ENCODE measurements at places on chromosomes 6 and 20.

DNA sequence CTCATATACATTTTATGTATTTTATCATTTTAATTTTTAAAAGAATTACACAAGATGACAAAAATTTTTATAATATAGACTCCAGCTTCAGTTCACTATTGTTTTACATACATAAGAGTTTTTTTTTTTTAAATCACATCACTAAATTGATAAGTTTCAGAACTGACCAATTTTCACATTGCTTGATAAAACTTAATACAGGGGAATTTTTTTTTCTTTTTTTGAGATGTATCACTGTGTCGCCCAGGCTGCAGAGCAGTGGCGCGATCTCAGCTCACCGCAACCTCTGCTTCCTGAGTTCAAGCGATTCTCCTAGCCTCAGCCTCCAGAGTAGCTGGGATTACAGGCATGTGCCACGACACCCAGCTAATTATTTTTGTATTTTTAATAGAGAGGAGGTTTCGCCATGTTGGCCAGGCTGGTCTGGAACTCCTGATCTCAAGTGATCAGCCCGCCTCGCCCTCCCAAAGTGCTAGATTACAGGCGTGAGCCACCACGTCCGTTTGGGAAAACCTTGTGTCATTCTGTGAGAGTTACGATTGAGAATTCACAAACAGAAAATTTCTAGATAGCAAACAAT, 36.6 kb upstream of the BTN3A2 start:
- peak overlapping the region; percentile 98 for H3K4me3 ChIP-seq
- peak; percentile 67 for DNase-seq
- H3K27me3 ChIP-seq = peaks cover 30% of the 10 kb centered on the region
- H3K36me3 ChIP-seq = no peaks in the 10 kb centered on the region
- no peaks in the 10 kb centered on the region for H3K4me1 ChIP-seq

DNA sequence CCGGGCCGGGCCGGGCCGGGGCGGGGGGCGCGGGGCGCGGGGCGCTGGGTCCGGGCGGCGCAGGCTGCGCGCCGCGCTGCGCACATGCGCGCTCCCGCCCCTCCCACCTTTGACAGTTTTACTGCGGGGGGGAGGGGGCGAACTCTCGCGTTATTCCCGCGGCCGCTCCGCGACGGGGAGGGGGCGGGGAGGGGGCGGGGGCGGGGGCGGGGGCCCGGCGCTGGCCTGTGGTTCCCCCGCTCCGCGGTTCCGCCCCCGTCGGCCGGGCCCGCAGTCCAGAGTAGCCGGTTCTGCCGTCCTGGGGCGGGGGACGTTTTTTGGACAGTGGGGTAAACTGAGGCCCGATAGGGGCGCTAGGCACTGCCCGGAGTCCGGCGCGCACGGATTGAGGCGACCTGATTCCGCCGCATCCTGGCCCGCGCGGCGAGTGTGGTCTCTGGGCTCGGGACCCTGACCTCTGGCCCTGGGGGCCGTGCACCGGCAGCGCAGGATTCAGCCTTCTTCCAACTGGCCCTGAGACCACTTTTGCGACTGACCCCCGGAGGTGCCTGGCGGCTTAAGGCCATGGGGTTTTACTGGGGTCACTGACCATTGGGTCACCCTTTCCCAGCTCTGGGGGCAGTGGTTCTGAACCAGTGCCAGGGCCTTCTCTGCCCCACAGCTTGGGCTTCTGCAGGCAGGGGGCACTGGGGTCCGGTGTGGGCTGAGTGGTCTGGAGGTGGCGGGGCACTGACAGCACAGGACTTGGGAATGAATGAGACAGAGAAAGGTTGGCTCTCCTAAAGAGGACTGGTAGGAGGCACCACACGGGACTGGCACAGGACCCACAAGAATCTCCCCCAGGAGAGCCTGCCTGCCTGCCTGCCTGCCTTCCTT, at the start of gene ZNF512B:
Gene ZNF512B (minus strand): TSS at position 93 of the 876 bp plus-strand sequence. CDS start 1,980 bp downstream, outside the sequence.
- peak; percentile 83 for DNase-seq
- no peak within 1 kb of the TSS for H3K27ac ChIP-seq
- H3K4me1 ChIP-seq = peaks cover 4% of the 10 kb centered on the region
- H3K36me3 ChIP-seq = peaks cover 25% of the 10 kb centered on the region

DNA sequence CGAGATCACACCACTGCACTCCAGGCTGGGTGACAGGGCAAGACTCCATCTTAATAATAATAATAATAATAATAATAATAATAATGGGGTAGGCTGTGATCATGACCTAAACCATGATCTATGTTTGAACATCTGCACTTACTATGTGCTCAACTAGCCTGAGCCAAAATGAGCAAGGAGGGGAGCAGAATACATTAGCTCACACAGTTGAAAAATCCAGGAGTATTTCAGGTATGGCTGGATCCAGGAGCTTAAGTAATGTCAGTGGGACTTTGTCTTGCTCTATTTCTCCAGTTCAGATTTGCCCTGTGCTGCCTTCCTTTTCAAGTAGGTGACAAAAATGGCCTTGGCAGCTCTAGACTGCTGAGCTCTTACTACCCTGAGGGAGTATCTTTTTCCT, 32.7 kb upstream of the SLC9A8 start:
- DNase-seq = no peak
- no peak overlapping the region for H3K27ac ChIP-seq
- H3K27me3 ChIP-seq = no peaks in the 10 kb centered on the region
- no peak overlapping the region for H3K4me3 ChIP-seq

GRCh38 chr6:128266946-128267345, 253.5 kb downstream of the PTPRK start:
- H3K36me3 ChIP-seq = no peaks in the 10 kb centered on the region
- H3K27me3 ChIP-seq = no peaks in the 10 kb centered on the region
- DNase-seq = no peak
- H3K27ac ChIP-seq = no peak overlapping the region

Measured in endodermal cell (in vitro differentiated cells).